ENCODE measurements at places on chromosomes 7 and 10.

- H3K36me3 ChIP-seq, result no peaks in the 10 kb centered on the region
- no peaks in the 10 kb centered on the region for H3K27me3 ChIP-seq
- H3K4me3 ChIP-seq, result no peak overlapping the region
- no peak for DNase-seq
These were observed 44.9 kb downstream of the POLR1F start for GRCh38 chr7:19663816-19664462.

DNA sequence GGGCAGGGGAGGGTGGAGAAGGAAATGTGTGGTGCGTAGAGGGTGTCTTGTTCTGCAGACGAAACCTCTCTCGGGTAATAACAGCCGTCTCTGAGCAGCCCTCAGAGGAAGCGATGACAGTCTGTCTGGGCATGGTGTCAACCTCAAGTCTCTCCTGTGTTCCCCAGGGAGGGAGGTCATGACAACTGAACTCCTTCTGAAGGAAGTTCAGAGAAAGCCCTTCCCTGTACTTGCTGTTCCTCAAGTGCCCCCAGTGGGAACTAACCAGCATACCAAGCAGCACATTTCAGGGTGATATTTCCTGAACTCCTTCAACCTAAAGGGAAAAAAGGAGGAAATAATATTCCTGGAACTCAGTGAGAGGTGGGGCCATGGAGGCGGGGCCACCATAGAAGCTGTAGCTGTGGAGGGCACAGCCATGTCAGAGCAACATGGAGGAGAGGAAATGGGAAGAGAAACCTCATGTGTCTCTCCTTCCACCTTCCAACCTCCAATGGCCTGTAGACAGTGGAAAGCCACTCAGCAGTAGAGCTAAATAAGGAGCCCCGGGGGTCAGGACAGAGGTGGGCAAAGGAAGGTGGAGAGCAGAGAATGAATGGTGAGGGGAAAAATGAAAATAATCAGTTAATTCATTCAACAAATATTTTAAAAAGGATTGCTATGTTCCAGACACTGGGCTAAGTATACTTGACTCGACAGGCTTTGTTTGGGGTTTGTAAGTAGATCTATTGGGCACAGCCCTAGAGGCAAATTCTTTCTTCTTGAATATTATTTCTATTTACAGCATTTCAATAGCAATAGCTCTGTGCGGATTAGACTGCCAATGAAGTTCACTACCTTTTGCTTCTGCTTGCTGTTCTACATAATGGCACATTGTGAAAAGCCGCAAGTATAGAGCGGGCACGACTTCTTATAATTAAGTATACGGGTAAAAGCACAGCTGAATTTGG lies 61.0 kb upstream of the AOAH start:
- no peak for DNase-seq
- no peaks in the 10 kb centered on the region for H3K27me3 ChIP-seq
- H3K4me1 ChIP-seq, result peaks cover 33% of the 10 kb centered on the region
- H3K36me3 ChIP-seq, result no peaks in the 10 kb centered on the region

DNA sequence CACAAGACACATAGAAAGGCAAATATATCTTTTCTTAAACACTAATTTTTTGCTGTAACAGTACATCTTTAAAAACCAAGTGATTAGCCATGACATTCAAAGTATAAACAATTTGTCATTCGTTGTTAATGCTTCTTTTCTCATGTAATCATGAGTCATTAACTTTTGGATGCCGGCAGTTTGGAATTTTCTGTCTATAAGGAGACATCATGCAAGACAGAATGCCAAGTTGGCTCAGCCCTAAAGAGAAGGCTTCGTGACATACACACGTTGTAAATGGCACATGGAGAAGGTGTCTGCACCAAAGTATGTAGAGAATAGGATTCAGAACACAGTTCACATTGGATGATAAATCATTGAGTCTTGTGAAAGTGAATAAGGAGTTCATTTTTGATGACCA lies 35.9 kb downstream of the CCDC3 start:
- peaks cover 7% of the 10 kb centered on the region for H3K36me3 ChIP-seq
- H3K4me1 ChIP-seq, result peaks cover 3% of the 10 kb centered on the region
- H3K4me3 ChIP-seq, result no peak overlapping the region
- no peak overlapping the region for H3K27ac ChIP-seq
- no peaks in the 10 kb centered on the region for H3K27me3 ChIP-seq

DNA sequence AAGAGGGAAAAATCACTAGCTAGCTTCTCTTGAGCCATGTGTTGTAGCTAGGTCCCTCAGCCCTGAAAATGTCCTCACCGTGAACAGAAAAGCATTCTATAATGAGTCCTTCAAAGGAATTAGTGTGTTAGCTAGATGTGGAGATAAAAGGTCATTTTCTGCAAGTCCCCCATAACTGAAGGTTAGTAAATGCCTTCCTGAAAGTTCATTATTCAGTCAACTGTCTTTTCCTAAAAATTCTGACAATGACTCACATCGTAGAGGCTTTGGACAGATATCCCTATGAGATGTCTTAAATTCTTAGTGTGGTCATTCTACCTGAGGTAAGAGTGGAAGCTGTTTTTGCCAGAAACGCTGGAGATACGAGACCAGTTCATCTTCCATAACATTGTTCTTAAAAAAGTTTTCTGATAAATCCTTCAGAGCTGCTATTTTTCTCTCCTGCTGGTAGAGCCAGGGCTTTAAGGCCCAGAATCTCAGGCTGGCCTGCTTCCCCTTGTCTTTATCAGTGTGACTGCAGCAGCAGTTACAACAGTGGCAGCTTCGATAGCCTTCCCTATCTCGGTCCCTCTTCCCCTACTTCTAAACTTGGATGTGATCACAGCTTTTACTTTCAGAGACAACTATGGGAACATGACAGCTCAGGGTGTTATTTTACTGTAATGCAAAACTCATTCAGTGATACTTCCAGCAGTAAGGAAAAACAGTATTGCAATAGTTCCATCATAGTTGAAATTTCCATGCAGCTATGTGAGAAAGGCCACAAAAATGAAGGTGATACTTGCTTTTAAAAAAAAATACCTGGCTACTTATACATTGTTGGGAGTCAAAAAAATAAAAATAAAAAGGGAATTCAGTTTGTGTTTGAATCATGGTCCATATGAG lies 37.3 kb upstream of the PRKAR2B start:
- H3K4me3 ChIP-seq, result no peak overlapping the region
- no peaks in the 10 kb centered on the region for H3K36me3 ChIP-seq
- DNase-seq, result no peak
- no peak overlapping the region for H3K27ac ChIP-seq
- H3K4me1 ChIP-seq, result no peaks in the 10 kb centered on the region
- H3K27me3 ChIP-seq, result peaks cover 1% of the 10 kb centered on the region

DNA sequence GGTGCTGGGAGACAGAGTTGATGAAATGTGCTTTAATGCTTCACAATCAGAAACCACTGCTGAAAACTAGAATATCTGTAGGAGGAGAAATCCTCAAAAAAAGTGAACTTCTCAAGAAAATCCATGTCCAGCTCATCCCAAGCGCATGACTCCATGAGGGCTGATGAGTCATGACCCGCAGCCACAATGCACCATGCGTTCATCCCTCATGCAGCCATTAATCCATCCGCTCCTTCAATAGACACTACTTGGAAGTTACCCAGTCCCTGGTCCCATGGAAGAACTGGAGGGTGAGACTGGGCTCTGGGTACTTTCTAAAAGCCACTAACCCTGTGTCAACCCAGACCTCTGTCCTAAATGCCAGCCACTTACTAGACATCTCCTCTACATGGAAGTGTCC lies 24.4 kb downstream of the TMEM273 start:
- H3K4me1 ChIP-seq, result peaks cover 4% of the 10 kb centered on the region
- no peak for DNase-seq
- H3K4me3 ChIP-seq, result no peak overlapping the region

DNA sequence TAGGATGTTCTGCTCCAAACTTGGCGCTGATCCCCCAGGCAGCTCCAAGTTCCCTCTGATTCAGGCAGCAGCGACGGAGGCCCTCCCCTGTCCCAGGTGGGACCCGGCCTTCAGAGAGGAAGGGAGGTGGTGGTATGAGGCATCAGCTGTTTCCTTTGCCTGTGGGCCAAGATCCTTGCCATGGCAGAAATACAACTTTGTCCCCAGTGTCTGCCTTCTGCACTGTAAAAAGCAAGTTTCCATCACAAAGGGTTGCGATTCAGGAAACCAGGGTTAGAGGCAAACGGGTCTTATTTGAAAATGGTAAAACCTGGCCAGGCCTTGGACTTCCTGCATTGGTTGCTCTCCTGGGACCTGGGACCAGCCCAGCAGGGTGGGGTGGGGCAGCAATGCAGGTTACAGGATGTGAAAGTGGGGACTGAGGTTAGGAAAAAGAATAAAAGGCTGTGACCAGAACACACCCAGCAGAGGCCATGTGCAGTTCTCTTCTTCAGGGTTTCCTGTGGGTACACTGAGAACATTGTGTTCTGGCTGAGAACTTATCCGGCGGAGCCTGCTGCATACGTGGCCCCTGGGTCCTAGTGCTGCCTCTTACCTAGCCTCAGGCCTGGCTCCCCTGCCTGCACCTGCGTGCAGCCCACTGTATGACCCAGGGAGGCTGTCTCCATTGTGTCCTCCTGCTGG lies 25.1 kb upstream of the DDIT4 start:
- peaks cover 28% of the 10 kb centered on the region for H3K4me1 ChIP-seq
- peak overlapping the region; percentile 97 for H3K27ac ChIP-seq
- H3K27me3 ChIP-seq, result no peaks in the 10 kb centered on the region
- DNase-seq, result peak; percentile 27
- H3K4me3 ChIP-seq, result peak overlapping the region; percentile 31
- H3K36me3 ChIP-seq, result no peaks in the 10 kb centered on the region

DNA sequence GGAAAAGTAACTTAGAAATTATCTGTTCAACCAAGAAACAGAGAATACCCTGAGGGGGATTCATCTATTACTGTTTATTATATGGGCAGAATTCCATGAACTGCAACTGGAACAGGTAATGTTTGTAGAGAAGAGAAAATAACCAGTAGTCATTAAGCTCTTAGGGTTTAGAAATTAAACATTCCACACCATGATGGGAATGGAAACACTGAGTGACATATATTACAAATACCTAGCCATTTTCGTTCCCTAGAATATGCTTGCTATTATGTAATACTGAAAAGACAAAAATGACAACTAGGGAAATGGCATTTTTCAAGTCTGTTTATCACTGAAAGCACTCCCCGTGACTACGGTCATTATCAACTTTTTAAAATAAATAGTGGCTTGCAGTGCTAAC lies 1007.4 kb downstream of the GATA3 start:
- H3K27me3 ChIP-seq, result no peaks in the 10 kb centered on the region
- no peak for DNase-seq
- H3K27ac ChIP-seq, result no peak overlapping the region
- no peaks in the 10 kb centered on the region for H3K4me1 ChIP-seq

GRCh38 chr7:39721345-39721744 lies 98.0 kb downstream of the RALA start:
- H3K4me1 ChIP-seq, result no peaks in the 10 kb centered on the region
- H3K27ac ChIP-seq, result no peak overlapping the region
- peaks cover 6% of the 10 kb centered on the region for H3K36me3 ChIP-seq
- no peak for DNase-seq
- H3K27me3 ChIP-seq, result no peaks in the 10 kb centered on the region

DNA sequence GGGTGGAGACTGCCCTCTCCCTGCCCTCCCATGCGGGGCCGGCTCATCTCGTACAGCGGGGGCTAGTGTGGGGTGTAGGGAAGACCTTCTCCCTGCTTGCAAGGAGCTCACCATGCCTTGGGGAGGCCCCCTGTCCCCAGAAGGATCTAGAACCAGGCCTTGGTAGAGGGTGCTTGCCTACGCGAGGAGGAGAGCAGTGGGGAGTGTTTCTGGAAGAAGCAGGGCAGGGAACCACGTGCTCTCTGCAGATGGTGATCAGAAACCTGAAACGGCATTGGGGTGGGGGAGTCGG lies 2.7 kb downstream of the MAFK start:
- no peak for DNase-seq
- no peak overlapping the region for H3K4me3 ChIP-seq
- no peaks in the 10 kb centered on the region for H3K36me3 ChIP-seq
- H3K4me1 ChIP-seq, result peaks cover 2% of the 10 kb centered on the region
- H3K27ac ChIP-seq, result no peak overlapping the region

DNA sequence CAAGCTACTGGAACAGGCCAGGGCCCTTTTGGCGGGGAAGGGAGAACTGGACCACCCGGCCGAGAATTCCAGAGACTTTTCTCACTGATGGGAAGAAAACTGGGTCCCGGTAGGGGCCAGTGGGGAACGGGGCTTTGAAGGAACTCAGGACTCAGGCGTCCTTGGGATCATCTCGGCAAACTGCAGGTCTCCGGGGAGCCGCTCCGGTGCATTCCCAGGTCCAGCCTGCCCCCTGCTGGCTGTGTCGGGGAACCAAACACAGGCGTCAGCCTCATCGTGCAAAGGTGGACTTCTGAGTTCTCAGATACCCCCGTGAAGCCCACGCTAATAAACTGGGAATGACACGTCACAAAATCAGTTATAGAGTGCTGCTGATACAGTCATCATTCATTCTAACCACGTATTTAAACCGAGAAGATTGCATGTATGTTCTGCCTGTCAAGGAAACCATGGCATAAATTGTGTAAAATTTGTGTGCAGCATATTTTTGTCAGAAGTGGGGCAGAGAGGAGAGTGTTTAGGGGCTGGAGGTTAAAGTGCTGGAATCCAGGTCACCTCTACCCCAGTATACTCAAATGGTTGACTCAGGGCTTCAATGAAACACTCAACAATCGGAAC lies 76.1 kb upstream of the CPXM2 start:
- peaks cover 9% of the 10 kb centered on the region for H3K27me3 ChIP-seq
- H3K27ac ChIP-seq, result no peak overlapping the region
- H3K4me3 ChIP-seq, result no peak overlapping the region
- peaks cover 17% of the 10 kb centered on the region for H3K4me1 ChIP-seq
- peak; percentile 93 for DNase-seq
- H3K36me3 ChIP-seq, result peaks cover 7% of the 10 kb centered on the region

DNA sequence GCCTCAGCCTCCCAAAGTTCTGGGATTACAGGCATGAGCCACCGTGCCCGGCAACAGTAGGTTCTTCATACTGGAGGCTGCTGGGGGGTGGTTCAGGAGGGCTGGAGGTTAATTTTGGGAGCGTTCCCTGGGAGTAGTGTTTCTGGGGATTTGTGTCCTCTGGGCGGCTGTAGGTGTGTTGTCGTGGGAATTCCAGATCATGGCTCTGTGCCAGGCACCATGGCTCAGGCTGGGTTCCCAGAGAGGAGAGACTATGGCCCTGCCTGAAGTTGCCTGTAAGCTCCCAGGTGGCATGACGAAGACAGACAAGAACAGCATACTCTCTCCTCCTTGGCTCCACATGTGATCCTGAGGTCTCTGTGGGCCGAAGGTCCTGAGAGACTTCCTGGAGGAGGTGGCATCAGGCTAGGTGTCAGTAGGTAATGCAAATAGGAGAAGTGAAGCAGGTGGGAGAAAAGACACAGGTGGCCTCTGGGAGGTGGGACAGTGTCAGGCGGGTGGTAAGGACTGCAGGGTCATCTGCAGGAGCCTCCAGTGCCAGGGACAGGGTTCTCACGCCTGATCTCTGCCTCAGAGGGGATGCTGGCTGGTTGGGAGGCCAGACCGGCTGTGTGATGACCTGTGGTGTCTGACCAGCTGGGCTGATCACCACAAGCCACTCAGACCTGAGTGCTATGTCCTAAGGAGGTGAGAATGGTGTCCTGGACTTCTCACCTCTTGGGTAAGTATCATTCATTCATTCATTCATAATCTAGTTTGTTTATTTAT lies 18.7 kb downstream of the CLIP2 start:
- H3K36me3 ChIP-seq, result peaks cover 9% of the 10 kb centered on the region
- H3K4me3 ChIP-seq, result peak overlapping the region; percentile 10
- peaks cover 2% of the 10 kb centered on the region for H3K4me1 ChIP-seq
- H3K27ac ChIP-seq, result no peak overlapping the region
- peaks cover 1% of the 10 kb centered on the region for H3K27me3 ChIP-seq

All from endothelial cell (in vitro differentiated cells).